Activated CD4-positive, alpha-beta memory T cell treated with anti-CD3 and anti-CD28 coated beads for 36 hours (primary cell): ENCODE measurements at places on chromosomes 2 and 18.

- no peaks in the 10 kb centered on the region for H3K27me3 ChIP-seq
- no peaks in the 10 kb centered on the region for H3K4me1 ChIP-seq
- H3K27ac ChIP-seq: no peak overlapping the region
Observed at GRCh38 chr2:40315683-40316082, 136.2 kb downstream of the SLC8A1 start.

DNA sequence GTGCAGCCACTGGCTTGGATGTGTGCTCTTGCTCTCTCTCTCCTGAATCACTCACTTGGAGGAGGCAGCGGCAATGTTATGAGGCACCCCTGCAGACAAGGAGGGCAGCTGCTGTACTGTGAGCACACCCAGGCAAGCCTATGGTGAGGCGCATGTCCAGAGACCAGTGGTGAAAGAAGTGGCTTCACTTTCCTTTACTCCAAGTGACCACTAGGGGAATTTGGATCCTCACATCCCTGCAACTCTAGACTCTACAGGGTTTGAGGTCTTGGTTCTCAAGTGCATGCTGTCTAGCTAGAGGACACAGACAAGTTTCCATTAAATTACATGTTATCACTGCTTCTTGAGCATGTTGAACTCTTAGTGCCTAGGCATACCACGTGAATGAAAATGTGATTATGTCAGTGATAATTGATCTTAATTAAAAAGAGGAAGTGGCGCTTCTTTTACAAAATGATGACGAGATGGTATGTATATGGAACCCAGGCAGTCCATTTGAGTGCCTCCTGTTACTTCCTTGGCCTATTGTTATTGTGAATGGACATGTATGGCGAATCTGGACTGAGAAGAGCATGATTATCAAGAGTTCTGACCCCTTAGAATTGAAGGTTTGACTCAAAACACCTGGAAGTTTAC is 181.0 kb upstream of the CDH2 start:
- no peaks in the 10 kb centered on the region for H3K36me3 ChIP-seq
- no peak overlapping the region for H3K27ac ChIP-seq
- H3K4me3 ChIP-seq: no peak overlapping the region
- no peaks in the 10 kb centered on the region for H3K27me3 ChIP-seq

DNA sequence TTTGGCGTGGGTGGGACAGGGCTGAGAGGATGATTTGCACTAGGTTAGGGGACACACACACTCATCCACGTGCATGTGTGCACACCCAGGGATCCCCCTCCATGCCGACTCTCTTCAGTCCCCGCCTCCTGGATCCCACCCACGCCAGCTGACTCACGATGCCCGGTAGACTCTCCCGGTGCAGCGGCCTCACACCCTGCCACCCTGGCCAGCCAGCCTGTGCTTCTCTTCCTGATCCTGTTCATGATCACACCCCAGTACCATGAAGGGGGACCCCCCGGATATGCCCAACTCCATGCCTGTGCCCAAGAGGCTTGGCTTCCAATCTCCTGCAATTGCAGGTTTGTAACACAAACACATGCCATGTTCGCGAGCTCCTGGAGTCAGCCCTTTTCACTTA is 157.8 kb upstream of the HDAC4 start:
- H3K4me3 ChIP-seq: no peak overlapping the region
- H3K27ac ChIP-seq: no peak overlapping the region
- peaks cover 5% of the 10 kb centered on the region for H3K27me3 ChIP-seq

- no peaks in the 10 kb centered on the region for H3K36me3 ChIP-seq
- no peaks in the 10 kb centered on the region for H3K4me1 ChIP-seq
- no peaks in the 10 kb centered on the region for H3K27me3 ChIP-seq
- H3K27ac ChIP-seq: no peak overlapping the region
Observed at GRCh38 chr2:210687786-210688470, 131.5 kb downstream of the CPS1 start.

GRCh38 chr2:61320181-61320580 is 150.7 kb downstream of the USP34 start:
- DNase-seq: no peak
- no peak overlapping the region for H3K4me3 ChIP-seq
- peaks cover 16% of the 10 kb centered on the region for H3K36me3 ChIP-seq

GRCh38 chr2:219126555-219126954 is 34.1 kb downstream of the NHEJ1 start:
- no peaks in the 10 kb centered on the region for H3K27me3 ChIP-seq
- no peak overlapping the region for H3K4me3 ChIP-seq
- H3K27ac ChIP-seq: no peak overlapping the region
- DNase-seq: no peak
- no peaks in the 10 kb centered on the region for H3K36me3 ChIP-seq

DNA sequence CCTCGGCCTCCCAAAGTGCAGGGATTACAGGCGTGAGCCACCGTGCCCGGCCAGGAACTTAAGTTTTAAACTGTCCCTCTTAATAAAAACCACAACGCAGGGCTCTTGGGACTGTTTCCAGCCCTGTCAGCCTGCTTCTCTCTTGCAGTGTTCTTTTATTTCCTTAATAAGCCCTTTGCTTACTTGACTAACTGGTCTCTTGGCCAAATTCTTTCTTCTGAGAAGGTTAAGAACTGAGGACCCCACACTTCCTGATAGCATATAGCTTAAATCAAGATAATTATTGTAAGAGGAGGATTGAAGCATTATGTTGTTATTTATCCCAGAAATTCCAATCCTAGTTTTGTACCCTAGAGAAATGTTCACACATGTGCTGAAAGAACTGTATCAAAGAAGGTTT is 128.2 kb upstream of the UXS1 start:
- no peaks in the 10 kb centered on the region for H3K4me1 ChIP-seq
- no peak overlapping the region for H3K27ac ChIP-seq
- H3K4me3 ChIP-seq: no peak overlapping the region
- H3K36me3 ChIP-seq: no peaks in the 10 kb centered on the region
- no peak for DNase-seq

DNA sequence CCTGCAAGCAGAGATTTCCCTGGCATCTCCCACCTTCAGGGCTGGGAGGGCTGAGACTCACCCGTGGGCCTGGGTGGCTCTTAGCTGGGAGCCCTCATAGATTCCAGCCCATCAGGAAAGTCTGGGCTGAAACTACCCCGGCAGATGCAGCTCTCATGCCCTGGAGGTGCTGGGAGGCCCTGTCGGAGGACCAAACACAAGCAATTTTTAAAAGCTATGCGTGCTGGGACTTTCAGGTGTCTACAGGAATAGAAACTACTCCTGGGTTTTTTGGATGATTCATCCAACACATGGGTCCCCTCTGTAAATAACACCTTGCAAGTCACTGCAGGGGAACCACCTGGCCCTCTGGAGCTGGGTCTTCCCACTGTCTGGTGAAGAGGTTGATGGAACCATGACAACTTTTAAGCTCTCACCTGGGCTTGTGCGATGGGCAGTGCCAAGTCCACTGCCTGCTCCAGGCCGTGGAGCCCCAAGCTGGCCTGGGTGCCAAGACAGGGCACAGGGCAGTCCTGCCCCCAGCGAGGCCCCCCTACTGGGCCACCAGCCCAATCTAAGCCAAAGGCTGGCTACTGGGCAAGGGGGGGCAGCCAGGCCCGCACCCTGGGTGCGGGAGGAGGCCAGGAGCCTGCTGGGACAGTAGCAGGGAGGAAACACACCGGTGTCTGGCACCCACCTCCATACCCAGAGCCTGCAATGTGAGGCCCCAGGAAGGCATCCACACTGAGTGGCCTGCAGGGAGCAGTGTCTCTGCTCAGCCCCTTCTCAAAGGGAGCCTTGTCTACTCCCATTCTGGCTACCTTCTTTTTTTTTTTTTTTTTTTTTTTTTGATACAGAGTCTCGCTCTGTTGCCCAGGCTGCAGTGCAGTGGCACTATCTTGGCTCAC is 1.1 kb upstream of the GPR55 start:
- peaks cover 48% of the 10 kb centered on the region for H3K4me1 ChIP-seq
- H3K36me3 ChIP-seq: no peaks in the 10 kb centered on the region
- H3K27ac ChIP-seq: peak overlapping the region; percentile 91

- no peaks in the 10 kb centered on the region for H3K27me3 ChIP-seq
- no peak overlapping the region for H3K4me3 ChIP-seq
- H3K36me3 ChIP-seq: no peaks in the 10 kb centered on the region
- no peak overlapping the region for H3K27ac ChIP-seq
- H3K4me1 ChIP-seq: no peaks in the 10 kb centered on the region
Observed at GRCh38 chr2:161546635-161547034, 77.6 kb upstream of the SLC4A10 start.

DNA sequence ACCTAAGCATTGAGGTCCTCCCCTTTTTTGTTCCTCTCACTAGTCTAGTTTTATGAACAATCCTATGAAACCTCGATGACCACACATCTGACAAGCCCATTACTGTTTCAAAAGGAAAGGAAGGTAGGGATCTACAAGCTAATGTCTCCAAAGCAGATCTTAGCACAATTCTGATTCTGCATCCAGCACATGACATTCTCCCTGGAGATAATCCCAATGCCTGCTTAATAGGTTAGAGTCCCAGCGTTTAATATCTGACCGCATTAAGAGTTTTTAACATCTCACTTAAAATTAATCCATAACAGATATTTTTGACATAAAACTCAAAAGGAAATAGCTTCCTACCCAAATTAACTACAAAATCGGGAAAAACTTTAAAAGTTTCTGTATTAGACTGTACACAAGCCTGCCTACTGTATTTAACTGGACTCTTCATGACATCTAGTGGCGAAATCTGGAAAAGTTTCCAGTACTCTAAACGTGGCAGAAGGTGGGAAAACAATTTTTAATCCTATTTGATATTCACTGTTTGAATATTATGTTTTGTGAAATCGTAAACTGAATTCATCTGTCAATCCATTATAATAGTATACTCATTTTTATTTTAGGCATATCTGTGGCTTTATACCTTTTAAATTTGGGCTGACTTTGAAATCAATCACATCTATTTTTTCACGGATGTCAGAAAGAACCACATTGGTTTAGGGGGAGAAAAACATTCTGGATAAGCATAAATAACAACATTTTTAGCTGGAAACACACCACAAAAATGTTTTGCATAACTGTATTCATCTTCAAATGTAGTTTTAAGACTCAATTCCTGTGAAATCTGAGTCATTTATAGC is 62.4 kb downstream of the TXNL1 start:
- H3K4me1 ChIP-seq: no peaks in the 10 kb centered on the region
- DNase-seq: no peak
- H3K27me3 ChIP-seq: peaks cover 18% of the 10 kb centered on the region
- H3K36me3 ChIP-seq: no peaks in the 10 kb centered on the region
- H3K4me3 ChIP-seq: no peak overlapping the region
- no peak overlapping the region for H3K27ac ChIP-seq
